ENCODE measurements at places on chromosomes 4 and X. TPM values are rescaled to one million over a fixed set of nuclear protein-coding genes. Genes with fewer than 3 reads are reported as not detected.

AKAP4 gene
- total RNA-seq, result not detected

OCRL gene
- total RNA-seq, result 9.4 TPM

DNA sequence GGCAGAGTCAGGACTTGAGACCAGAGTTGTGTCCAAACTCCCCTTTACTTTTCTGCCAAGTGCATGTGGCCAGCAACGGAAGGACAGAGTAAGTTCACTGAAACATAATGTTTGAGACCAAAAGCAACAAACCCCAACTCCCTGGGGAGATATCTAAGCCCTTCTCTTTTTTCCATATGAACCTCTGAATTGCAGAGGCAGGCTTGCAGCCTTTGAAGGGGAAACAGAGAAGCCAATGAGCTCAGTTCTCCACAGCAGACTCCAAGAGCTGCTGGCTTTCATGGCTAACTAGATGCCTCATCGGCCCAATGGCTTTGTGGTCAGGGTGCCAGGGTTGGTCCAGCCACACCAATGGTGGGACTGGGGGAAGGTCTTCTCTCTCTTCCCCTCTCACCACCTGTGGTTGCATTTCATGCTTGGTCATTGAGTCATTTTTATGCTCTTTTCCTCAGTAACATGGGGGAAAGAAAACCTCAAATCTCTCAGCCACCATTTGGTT is 34.0 kb downstream of the STARD8 start:
- no peak for DNase-seq

DNA sequence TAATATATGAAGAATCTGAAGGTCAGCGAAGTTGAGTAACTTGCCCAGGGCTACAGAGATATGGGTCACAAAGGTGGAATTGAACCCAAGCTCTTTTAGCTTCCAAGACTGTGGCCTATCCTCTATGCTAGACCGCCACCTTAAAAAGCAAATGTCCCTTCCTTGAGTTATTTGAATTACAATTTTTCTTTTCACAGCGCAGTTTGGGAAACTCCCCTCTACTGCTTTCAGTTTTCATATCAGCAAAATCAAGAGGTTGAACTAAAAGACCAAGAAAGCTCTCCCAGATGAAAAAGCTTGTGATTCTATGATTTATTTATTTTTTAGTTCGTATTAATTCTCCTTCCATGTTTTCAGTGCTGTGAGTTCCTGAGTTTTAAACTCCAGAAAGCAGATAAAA is 174.5 kb upstream of the C1QTNF7 start:
- no peak for DNase-seq
